ENCODE measurements at places on chromosomes 4 and X. TPM values are rescaled to one million over a fixed set of nuclear protein-coding genes. Genes with fewer than 3 reads are reported as not detected.

Gene CTAG2
- total RNA-seq = not detected

Gene IRF2
- 16.2 TPM for total RNA-seq

Gene IGBP1
- 36.9 TPM for total RNA-seq

Gene RPS6KA6
- 0.05 TPM for total RNA-seq

Gene MAGEA4
- total RNA-seq = not detected

Gene NPY2R
- not detected for total RNA-seq

Gene CD40LG
- not detected for total RNA-seq

Gene TRIM2
- 18.9 TPM for total RNA-seq

Gene MBNL3
- total RNA-seq = 0.39 TPM

Gene MAGEC2
- total RNA-seq = not detected

Gene FAM184B
- 0.03 TPM for total RNA-seq

Gene NEIL3
- total RNA-seq = 8.9 TPM

Gene TFDP3
- not detected for total RNA-seq

Gene BEND2
- not detected for total RNA-seq

Gene SHOX
- total RNA-seq = not detected

Gene DRD5
- not detected for total RNA-seq

Gene NELFA
- total RNA-seq = 27.0 TPM

Gene ARHGEF38
- total RNA-seq = not detected

Gene NXF2
- not detected for total RNA-seq

Gene BTC
- 0.08 TPM for total RNA-seq

Gene SLC7A11
- 6.4 TPM for total RNA-seq

Gene MSANTD1
- total RNA-seq = 0.57 TPM

Gene FOXR2
- total RNA-seq = not detected

Gene LAMP2
- 243 TPM for total RNA-seq

Gene ACOT9
- 44.5 TPM for total RNA-seq

Gene ERCC6L
- total RNA-seq = 17.3 TPM

Gene PIM2
- total RNA-seq = 52.6 TPM

Gene CDS1
- 16.1 TPM for total RNA-seq

Gene NOX1
- not detected for total RNA-seq

Gene TLR1
- 0.41 TPM for total RNA-seq

Gene TRIML2
- total RNA-seq = not detected

Gene NEUROG2
- not detected for total RNA-seq

Gene ZCCHC13
- total RNA-seq = not detected

Measured in Panc1 (cell line).